Stimulated activated CD4-positive, alpha-beta T cell treated with anti-CD3 and anti-CD28 coated beads, Interleukin-4, amount 100 ng/mL, for 24 hours (primary cell): ENCODE measurements at places on chromosomes 1 and 21.

GRCh38 chr1:164702216-164702615 is 143.2 kb downstream of the PBX1 start:
- no peak for DNase-seq

- peak; percentile 70 for DNase-seq
Measured at GRCh38 chr1:41728403-41729202, 190.1 kb downstream of the HIVEP3 start.

GRCh38 chr1:241696172-241696814 is 44.2 kb downstream of the WDR64 start:
- DNase-seq: no peak

- no peak for DNase-seq
Measured at GRCh38 chr1:85449356-85449755, 15.6 kb downstream of the DDAH1 start.

- no peak for DNase-seq
Measured at GRCh38 chr1:1118011-1118875, 2.4 kb upstream of the C1orf159 start.

DNA sequence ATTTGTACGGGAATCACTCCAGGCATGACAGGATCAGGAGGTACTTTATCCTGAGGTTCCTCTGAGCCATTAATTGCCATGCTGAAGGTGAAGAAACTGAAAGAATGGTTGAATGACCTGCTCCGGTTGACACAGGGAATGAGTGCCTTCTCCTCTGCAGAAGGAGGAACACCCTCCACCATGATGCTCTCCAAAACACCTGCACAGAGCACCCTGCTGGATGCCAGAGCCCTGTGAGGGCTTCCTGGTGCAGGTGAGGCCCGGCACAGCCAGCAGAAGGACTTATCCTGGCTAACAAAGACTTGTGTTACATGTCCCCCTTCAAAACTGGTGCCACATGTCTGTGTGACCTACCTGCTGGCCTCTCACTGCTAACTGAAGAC is 14.3 kb upstream of the LBR start:
- DNase-seq: no peak
